ENCODE measurements at places on chromosomes 1 and 21. TPM values are rescaled to one million over a fixed set of nuclear protein-coding genes. Genes with fewer than 3 reads are reported as not detected.

FBLIM1 gene
- total RNA-seq, result not detected

FCMR gene
- 249 TPM for total RNA-seq

PLEKHN1 gene
- total RNA-seq, result 3.4 TPM

MYOG gene
- not detected for total RNA-seq

S100A7 gene
- total RNA-seq, result not detected

GJA9 gene
- not detected for total RNA-seq

GOLT1A gene
- total RNA-seq, result 0.45 TPM

GPR157 gene
- total RNA-seq, result 5.6 TPM

CR2 gene
- total RNA-seq, result 2.1 TPM

ST6GALNAC5 gene
- not detected for total RNA-seq

CYP4Z1 gene
- total RNA-seq, result not detected

BLZF1 gene
- total RNA-seq, result 16.7 TPM

PSMG1 gene
- total RNA-seq, result 10.5 TPM

ANGPTL1 gene
- total RNA-seq, result not detected

TSPAN1 gene
- total RNA-seq, result not detected

CYP4B1 gene
- total RNA-seq, result 3.2 TPM

CFH gene
- 36.8 TPM for total RNA-seq

OR2T3 gene
- total RNA-seq, result not detected

CFHR1 gene
- not detected for total RNA-seq

L1TD1 gene
- total RNA-seq, result not detected

CYP4A22 gene
- not detected for total RNA-seq

TRIM63 gene
- not detected for total RNA-seq

EPHA2 gene
- not detected for total RNA-seq

SH2D1B gene
- total RNA-seq, result 0.22 TPM

LRRC71 gene
- not detected for total RNA-seq

S100A2 gene
- not detected for total RNA-seq

RNF220 gene
- total RNA-seq, result 84.8 TPM

CAPN9 gene
- total RNA-seq, result not detected

PIK3C2B gene
- 51.9 TPM for total RNA-seq

HES3 gene
- total RNA-seq, result not detected

FAM163A gene
- not detected for total RNA-seq

GJA8 gene
- total RNA-seq, result not detected

DARS2 gene
- 5.3 TPM for total RNA-seq

HSF2BP gene
- 0.20 TPM for total RNA-seq

ADGRL4 gene
- not detected for total RNA-seq

GUCA2B gene
- not detected for total RNA-seq

AVPR1B gene
- not detected for total RNA-seq

DNAI4 gene
- 7.2 TPM for total RNA-seq
